ENCODE measurements at places on chromosomes 3 and 15.

DNA sequence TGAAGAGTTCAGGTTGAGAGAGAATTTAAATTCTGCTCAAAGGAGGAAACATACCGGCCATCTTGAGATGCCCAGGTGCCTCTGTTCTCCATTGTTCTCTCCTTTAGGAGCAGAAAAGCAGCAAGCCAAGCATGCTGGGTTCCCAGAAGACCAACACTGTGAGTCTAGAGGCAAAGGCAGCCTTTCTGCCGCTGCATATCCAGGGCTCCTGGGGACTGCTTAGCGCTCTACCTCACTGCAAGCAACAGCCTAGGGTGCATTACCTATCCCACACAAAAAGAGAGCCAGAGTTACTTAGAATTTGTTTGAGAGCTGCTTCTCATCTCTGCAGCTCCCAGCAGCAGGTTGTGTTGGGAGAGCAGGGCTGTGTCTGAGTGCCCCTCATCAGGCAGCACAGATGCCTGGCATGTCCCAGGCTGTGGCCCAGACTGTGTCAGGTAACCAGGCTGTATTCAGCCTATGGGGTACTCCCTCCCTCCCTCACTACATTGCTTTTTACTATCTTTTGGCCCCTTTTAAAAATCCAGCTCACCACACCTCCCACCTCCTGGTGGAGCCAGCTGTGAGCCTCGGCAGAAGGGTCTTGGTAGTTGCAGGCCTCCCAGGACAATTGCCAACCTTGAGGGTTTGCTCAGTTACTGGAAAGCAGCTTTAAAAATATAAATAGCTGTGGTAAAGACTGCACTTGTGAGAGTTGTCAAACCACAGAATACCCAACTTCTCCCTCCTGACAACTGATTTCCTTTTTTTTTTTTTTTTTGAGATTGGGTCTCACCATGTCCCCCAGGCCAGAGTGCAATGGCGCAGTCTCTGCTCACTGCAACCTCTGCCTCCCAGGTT, 30.2 kb downstream of the BCL2L10 start:
- no peaks in the 10 kb centered on the region for H3K27me3 ChIP-seq
- H3K27ac ChIP-seq, result no peak overlapping the region
- H3K4me1 ChIP-seq, result peaks cover 10% of the 10 kb centered on the region
- no peaks in the 10 kb centered on the region for H3K36me3 ChIP-seq

- no peaks in the 10 kb centered on the region for H3K36me3 ChIP-seq
- no peaks in the 10 kb centered on the region for H3K4me1 ChIP-seq
- DNase-seq, result no peak
Measured at GRCh38 chr15:95371664-95372063, 958.8 kb upstream of the NR2F2 start.

DNA sequence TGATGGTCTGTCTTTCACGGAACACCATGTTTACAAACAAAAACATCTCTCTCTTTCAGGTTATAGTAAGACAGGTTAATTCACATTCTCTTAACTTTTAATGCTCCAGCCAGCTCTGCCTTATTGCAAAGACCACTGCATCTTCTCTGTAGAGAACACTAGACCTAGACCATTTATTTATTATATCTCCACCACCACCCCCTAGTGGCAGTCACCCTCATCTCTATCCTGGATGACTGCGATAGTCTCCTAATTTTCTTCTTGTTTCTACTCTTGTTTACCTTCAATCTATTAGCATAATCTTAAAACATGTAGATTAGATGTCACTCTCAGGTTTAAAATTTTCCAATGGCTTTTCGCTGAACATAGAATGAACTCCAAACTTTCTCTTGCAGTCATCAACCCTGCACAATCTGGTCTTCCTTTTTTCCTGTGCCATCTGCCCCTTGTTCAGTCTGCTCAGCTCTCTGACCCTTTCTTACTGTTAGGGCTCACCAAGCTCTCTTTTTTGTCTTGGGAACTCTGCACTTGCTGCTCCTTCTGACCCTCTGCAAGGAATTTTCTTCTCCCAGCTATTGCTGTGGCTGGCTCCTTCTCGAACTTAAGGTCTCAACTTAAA, 155.6 kb downstream of the SQOR start:
- H3K27ac ChIP-seq, result no peak overlapping the region
- no peak overlapping the region for H3K4me3 ChIP-seq
- peaks cover 27% of the 10 kb centered on the region for H3K27me3 ChIP-seq
- no peaks in the 10 kb centered on the region for H3K4me1 ChIP-seq
- no peaks in the 10 kb centered on the region for H3K36me3 ChIP-seq

DNA sequence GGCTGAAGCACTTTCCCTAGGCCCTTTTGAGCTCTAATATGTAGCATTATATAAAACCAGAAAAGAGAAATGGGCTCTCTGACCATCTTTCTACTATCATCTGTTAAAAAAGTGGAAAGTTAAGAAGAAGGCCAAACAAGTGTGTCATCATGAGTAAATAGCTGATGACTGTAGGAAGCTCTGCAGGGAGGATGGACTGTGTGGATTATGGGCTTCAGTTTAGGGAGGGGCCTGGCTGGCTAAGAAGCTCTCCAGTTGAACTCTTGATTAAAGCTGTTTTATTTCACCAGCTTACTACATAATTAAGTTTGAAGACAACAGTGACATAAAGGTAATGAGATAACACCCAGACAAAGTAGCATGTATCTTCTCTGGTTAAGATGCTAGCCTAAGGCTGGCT, 30.6 kb downstream of the INTS14 start:
- H3K27ac ChIP-seq, result no peak overlapping the region
- H3K4me1 ChIP-seq, result peaks cover 22% of the 10 kb centered on the region
- H3K27me3 ChIP-seq, result no peaks in the 10 kb centered on the region
- DNase-seq, result no peak
- H3K36me3 ChIP-seq, result peaks cover 36% of the 10 kb centered on the region

- H3K27me3 ChIP-seq, result no peaks in the 10 kb centered on the region
- no peak overlapping the region for H3K4me3 ChIP-seq
- peaks cover 50% of the 10 kb centered on the region for H3K4me1 ChIP-seq
- peaks cover 5% of the 10 kb centered on the region for H3K36me3 ChIP-seq
Measured at GRCh38 chr15:77064063-77064462, 6.8 kb downstream of the TSPAN3 start.

GRCh38 chr3:54123776-54124196, 1.4 kb downstream of the CACNA2D3 start:
- no peak overlapping the region for H3K27ac ChIP-seq
- no peaks in the 10 kb centered on the region for H3K36me3 ChIP-seq
- H3K4me1 ChIP-seq, result peaks cover 2% of the 10 kb centered on the region
- peaks cover 47% of the 10 kb centered on the region for H3K27me3 ChIP-seq
- no peak overlapping the region for H3K4me3 ChIP-seq

- H3K4me3 ChIP-seq, result no peak overlapping the region
- peaks cover 8% of the 10 kb centered on the region for H3K36me3 ChIP-seq
- DNase-seq, result no peak
- H3K27ac ChIP-seq, result no peak overlapping the region
- H3K4me1 ChIP-seq, result peaks cover 64% of the 10 kb centered on the region
Measured at GRCh38 chr3:53040351-53040820, 5.5 kb downstream of the SFMBT1 start.

DNA sequence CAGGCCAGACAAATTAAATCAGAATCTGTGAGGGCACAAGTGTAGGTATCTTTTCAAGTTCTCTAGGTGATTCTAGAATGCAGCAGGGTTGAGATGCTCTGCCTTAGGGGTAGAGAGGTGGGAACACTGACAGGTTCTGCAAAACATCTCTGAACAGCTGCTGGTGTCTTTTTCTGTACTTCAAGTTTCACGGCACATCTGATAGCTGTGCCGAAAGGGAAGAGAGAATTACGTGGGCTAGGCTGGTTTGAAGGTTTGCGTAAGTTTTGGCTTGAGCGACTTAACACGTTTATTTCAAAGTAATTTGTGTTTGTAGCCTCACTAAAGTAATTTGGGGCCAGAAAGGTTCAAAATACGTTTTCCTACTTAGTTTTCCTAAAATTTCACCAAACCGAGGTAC, 22.5 kb downstream of the PXK start:
- H3K36me3 ChIP-seq, result peaks cover 3% of the 10 kb centered on the region
- no peaks in the 10 kb centered on the region for H3K27me3 ChIP-seq
- peaks cover 46% of the 10 kb centered on the region for H3K4me1 ChIP-seq

GRCh38 chr3:48187579-48188265, 495 bp downstream of the CDC25A start:
- peak overlapping the region; percentile 98 for H3K4me3 ChIP-seq
- DNase-seq, result peak; percentile 63
- H3K27me3 ChIP-seq, result peaks cover 22% of the 10 kb centered on the region
- peak overlapping the region; percentile 82 for H3K27ac ChIP-seq
- peaks cover 45% of the 10 kb centered on the region for H3K36me3 ChIP-seq

DNA sequence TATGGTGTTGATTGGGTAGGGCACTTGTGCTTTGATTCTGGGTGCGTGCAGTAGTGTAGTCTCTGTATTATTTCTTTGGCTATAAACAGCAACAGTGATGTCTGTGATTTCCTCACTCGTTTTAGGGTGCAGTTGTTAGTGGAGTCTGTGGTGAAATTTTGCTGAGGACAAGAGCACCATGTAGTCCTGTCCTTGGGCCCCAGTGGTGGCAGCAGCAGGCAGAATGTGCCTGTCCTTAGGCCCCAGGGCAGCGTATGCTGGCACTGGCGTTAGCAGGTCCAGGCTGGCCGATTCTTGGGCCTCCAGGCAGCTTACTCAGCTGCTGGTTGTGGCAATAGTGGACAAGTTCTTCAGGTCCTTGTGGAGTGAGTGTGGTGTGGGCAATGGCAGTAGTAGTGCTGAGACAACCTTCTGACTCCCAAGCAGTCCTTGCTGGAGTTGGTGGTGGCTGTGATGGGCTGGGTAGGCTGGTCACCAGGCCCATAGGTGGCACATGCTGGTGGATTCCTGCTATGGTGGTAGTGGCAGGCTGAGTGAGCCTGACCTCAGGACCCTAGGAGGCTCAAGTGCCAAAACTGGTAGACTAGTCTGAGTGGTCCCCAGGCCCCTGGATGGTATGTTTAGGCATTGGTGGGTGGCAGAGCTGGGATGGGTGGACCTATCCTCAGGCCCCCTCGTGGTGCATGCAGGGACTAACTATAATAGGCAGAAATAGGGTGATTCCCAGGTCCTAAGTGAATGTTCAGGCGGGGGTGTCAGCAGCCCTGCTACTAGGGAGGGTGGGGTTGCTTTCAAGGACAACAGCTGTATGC, 56.3 kb downstream of the TNFAIP8L3 start:
- H3K36me3 ChIP-seq, result peaks cover 8% of the 10 kb centered on the region
- DNase-seq, result no peak
- no peaks in the 10 kb centered on the region for H3K27me3 ChIP-seq
- no peaks in the 10 kb centered on the region for H3K4me1 ChIP-seq

GRCh38 chr15:58934521-58934920, 1.0 kb upstream of the SLTM start:
- H3K27ac ChIP-seq, result peak overlapping the region; percentile 98
- peak overlapping the region; percentile 97 for H3K4me3 ChIP-seq
- peaks cover 3% of the 10 kb centered on the region for H3K27me3 ChIP-seq

- H3K27me3 ChIP-seq, result peaks cover 13% of the 10 kb centered on the region
- no peak for DNase-seq
- H3K36me3 ChIP-seq, result no peaks in the 10 kb centered on the region
Measured at GRCh38 chr3:137108699-137109440, 151.1 kb downstream of the IL20RB start.

GRCh38 chr3:101806491-101806890, 27.5 kb downstream of the NXPE3 start:
- H3K27ac ChIP-seq, result no peak overlapping the region
- H3K4me1 ChIP-seq, result peaks cover 37% of the 10 kb centered on the region
- H3K36me3 ChIP-seq, result peaks cover 17% of the 10 kb centered on the region
- DNase-seq, result no peak
- no peaks in the 10 kb centered on the region for H3K27me3 ChIP-seq

DNA sequence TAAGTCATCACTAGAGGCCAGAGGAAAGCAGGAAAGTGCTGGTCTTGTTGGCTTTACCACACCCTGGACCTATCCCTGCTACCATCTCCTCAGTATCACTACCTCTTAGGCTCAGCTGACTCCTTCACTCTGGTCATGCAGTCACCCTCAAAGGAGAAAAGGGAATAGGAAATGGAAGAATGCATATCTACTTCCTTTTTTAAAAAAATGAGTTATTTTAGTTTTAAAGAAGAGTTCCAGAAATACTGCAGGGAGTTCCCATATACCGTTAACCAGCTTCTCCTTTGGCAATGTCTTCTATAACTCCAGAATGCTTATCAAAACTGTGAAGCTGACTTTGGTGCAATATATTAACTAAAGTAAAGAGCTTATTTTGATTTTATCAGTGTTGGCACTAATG, 688.6 kb downstream of the DIPK2A start:
- H3K4me3 ChIP-seq, result no peak overlapping the region
- no peaks in the 10 kb centered on the region for H3K36me3 ChIP-seq
- H3K27ac ChIP-seq, result no peak overlapping the region
- H3K4me1 ChIP-seq, result no peaks in the 10 kb centered on the region

DNA sequence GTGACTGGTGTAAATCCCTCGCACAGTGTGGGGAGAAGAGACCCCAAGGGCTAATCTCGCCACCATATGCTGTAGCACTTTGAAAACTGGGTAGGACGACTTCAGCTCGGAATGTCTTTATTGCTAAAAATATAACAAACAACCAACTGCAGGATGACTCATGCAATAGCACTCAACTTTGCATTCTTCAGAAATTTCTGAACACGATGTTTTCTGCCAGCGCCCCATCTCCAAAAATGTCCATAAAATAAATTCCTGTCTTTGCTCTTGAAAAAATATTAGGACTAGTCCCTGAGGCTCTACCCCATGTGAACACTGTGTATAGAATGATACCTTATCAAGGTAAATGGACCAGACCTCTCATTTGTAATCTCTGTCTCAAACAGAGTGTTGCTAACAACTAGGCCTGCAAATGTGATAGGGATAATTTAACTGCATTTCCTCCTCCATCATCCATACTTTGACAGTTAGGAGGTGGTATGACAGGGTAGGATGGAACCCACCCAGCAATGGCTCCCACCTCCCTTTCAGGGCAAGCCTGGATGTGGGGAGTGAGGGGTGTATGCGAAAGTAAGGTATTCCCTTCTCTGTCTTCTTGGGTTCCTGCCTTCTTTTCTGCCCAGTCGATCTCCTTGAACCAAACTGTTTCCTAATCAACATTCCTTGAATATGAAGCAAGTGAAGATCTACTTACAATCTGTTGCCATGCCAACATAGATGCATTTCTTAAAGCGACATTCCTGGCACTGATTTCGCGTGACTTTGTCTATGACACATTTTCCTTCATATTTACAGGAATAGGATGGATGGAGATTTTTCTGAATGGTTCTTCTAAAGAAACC, 201.1 kb downstream of the NR1D2 start:
- no peak overlapping the region for H3K4me3 ChIP-seq
- H3K4me1 ChIP-seq, result no peaks in the 10 kb centered on the region
- no peak overlapping the region for H3K27ac ChIP-seq
- DNase-seq, result no peak
- H3K36me3 ChIP-seq, result no peaks in the 10 kb centered on the region

DNA sequence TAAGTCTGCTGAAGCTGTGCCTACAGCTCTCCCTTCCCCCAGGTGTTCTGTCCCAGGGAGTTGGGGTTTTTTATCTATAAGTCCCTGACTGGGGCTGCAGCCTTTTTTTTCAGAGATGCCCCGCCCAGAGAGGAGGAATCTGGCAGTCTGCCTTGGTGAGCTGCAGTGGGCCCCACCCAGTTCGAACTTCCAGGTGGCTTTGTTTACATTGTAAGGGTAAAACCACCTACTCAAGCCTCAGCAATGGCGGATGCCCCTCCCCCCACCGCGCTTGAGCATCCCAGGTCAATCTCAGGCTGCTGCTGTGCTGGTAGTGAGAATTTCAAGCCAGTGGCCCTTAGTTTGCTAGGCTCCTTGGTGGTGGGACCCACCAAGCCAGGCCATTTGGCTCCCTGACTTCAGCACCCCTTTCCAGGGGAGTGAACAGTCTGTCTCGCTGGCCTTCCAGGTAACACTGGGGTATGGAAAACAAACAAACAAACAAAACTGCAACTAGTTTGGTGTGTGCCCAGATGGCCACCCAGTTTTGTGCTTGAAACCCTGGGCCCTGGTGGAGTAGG, 189.4 kb downstream of the MFSD1 start:
- H3K36me3 ChIP-seq, result no peaks in the 10 kb centered on the region
- no peaks in the 10 kb centered on the region for H3K4me1 ChIP-seq
- peaks cover 4% of the 10 kb centered on the region for H3K27me3 ChIP-seq

Measured in activated naive CD8-positive, alpha-beta T cell treated with anti-CD3 and anti-CD28 coated beads for 36 hours (primary cell).